ENCODE measurements at places on chromosomes 2 and 18.

DNA sequence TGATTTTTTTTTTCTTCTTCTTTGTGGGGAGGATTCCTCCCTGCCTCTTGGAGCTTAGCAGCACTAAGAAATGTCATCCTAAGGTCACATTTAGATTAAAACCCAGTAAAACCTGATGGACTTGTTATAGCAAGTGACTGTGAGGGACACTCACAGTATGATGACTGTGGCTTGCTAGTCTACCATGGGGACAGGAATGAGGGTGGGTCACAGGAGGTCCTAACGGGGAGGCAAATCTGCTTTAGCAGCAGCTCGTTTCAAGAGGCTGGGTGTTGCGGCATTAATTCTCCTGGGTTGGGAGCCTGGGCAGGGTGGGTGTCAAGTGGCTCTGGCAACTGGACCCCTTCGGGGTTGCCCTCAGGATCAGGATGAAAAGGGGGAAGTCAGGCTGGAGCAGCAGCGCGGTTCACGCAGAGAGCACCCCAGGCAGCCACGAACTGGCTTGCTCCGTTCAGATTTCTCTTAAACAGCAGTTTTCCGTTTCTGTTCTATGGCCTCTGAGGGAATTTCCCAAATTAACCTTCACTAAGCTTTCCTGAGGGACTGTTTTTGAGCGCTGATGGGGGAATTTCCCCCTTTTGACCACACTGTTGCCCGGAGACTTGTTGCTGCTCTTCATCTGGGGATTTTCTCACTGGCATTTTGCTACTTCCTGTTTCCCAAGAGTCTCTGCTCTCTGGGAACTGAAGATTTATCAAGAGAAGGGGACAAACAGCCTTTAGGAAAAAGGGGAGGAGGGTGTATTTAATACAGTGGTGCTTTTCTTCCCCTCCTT lies 59.8 kb upstream of the PELI1 start:
- H3K4me3 ChIP-seq: peak overlapping the region; percentile 23
- DNase-seq: no peak
- H3K27ac ChIP-seq: 0 out of 2 replicates have a peak overlapping the region, but pooled peaks have one; percentile 13
- no peaks in the 10 kb centered on the region for H3K36me3 ChIP-seq

GRCh38 chr2:85772019-85772745 lies 18.4 kb downstream of the ATOH8 start:
- no peak for DNase-seq
- H3K4me1 ChIP-seq: no peaks in the 10 kb centered on the region
- no peak overlapping the region for H3K4me3 ChIP-seq
- H3K36me3 ChIP-seq: no peaks in the 10 kb centered on the region

DNA sequence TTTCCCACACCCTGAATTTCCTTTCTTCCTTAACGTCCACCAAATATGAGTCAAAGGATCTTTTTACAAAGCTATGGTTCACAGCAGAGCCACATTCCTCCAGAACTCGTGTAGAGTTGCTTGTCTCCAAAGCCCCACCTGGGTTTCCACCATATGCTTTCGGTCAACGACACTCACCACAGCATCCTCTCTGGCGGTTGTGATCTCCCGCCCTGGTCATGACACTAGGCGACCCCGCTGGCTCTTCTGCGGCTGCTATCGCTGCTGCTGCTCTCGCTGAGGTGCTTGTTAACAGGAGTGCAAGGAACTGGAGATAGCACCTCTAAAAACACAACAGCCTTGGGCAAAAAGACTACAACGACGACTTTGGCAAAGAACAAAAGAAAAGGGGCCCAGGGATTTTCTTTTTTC lies 340 bp downstream of the SLC40A1 start:
- H3K4me3 ChIP-seq: no peak overlapping the region
- H3K36me3 ChIP-seq: no peaks in the 10 kb centered on the region
- H3K27me3 ChIP-seq: no peaks in the 10 kb centered on the region
- no peak for DNase-seq
- no peak overlapping the region for H3K27ac ChIP-seq

GRCh38 chr2:142682528-142682927 lies 194.9 kb upstream of the KYNU start:
- H3K27ac ChIP-seq: no peak overlapping the region
- no peak overlapping the region for H3K4me3 ChIP-seq
- H3K36me3 ChIP-seq: no peaks in the 10 kb centered on the region
- no peaks in the 10 kb centered on the region for H3K27me3 ChIP-seq
- DNase-seq: peak; percentile 56
- no peaks in the 10 kb centered on the region for H3K4me1 ChIP-seq

- H3K36me3 ChIP-seq: no peaks in the 10 kb centered on the region
- no peak overlapping the region for H3K27ac ChIP-seq
- DNase-seq: no peak
- H3K4me1 ChIP-seq: no peaks in the 10 kb centered on the region
- no peak overlapping the region for H3K4me3 ChIP-seq
Observed at GRCh38 chr2:163701399-163702195, 34.2 kb downstream of the FIGN start.

GRCh38 chr2:28343184-28343942 lies 49.3 kb upstream of the FOSL2 start:
- H3K36me3 ChIP-seq: no peaks in the 10 kb centered on the region
- H3K27me3 ChIP-seq: no peaks in the 10 kb centered on the region
- H3K4me1 ChIP-seq: no peaks in the 10 kb centered on the region
- H3K4me3 ChIP-seq: no peak overlapping the region

GRCh38 chr2:240136013-240136670 lies at the start of gene COPS9:
COPS9 (minus strand) TSS chr2:240136305; CDS start chr2:240136284, 21 bp downstream.
- peak; percentile 94 for DNase-seq
- peaks cover 6% of the 10 kb centered on the region for H3K36me3 ChIP-seq
- no peaks in the 10 kb centered on the region for H3K27me3 ChIP-seq

- H3K27me3 ChIP-seq: no peaks in the 10 kb centered on the region
- no peaks in the 10 kb centered on the region for H3K36me3 ChIP-seq
- no peak overlapping the region for H3K4me3 ChIP-seq
- no peaks in the 10 kb centered on the region for H3K4me1 ChIP-seq
- H3K27ac ChIP-seq: no peak overlapping the region
Observed at GRCh38 chr2:239853706-239854327, 171.3 kb downstream of the NDUFA10 start.

- H3K27me3 ChIP-seq: no peaks in the 10 kb centered on the region
- DNase-seq: no peak
- no peak overlapping the region for H3K27ac ChIP-seq
- no peak overlapping the region for H3K4me3 ChIP-seq
- no peaks in the 10 kb centered on the region for H3K36me3 ChIP-seq
Observed at GRCh38 chr18:12410081-12410481, 2.4 kb downstream of the PRELID3A start.

- H3K36me3 ChIP-seq: 0 out of 2 replicates have a peak, but pooled peaks cover 5% of the 10 kb centered on the region
- H3K4me1 ChIP-seq: peaks cover 42% of the 10 kb centered on the region
- peak overlapping the region; percentile 98 for H3K27ac ChIP-seq
Observed at GRCh38 chr2:24359129-24360049, 947 bp downstream of the ITSN2 start.

DNA sequence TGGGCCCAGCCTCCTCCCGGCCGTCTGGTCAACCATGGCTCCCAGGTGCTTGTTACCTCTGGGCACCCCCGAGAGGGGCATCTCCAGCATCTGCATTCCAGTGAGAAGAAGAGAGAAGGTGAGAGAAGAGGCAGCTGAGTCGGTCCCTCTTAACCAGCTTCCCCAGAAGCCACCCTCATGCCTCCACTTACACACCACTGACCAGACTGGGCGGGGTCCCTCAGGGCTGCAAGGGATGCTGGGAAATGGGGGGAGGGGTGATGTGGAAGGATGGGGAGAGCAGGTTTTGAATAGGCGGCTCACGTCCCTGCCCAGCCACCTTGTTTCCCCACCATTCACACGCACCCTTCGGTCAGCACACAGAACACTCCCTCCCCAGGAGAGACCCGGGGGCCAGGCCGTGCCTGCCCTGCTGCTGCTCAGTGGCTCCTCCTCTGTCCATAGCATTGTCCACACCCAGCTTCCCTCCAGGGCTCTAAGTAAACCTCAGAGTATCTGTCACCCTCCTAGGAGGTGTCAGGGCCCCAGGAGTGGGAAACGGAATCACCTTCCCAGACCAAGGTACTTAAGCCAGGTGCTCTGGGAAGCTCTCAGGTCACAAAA lies 34.7 kb downstream of the GBX2 start:
- H3K27me3 ChIP-seq: no peaks in the 10 kb centered on the region
- DNase-seq: no peak
- H3K27ac ChIP-seq: no peak overlapping the region
- H3K4me1 ChIP-seq: no peaks in the 10 kb centered on the region
- no peaks in the 10 kb centered on the region for H3K36me3 ChIP-seq

DNA sequence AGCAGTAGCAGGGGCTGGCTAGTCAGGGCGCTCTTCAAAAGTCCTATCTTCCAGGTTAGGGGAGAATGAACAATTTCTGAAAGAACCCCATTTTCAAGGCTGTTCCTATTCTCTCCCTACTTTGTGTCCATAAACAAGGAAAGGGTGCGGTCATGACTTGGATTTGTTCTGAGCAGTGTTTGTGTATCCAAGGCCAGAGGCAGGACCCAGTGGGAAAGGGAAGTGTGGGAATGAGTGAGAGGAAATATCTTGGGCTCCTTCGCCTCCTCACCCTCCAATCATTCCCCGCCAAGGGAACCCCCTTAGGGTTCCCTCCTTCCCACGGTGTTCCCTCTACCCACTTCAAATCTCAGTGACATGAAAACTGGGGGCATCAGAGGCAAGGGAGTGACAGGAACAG lies 25.5 kb upstream of the SPTBN1 start:
- H3K27me3 ChIP-seq: no peaks in the 10 kb centered on the region
- no peak overlapping the region for H3K4me3 ChIP-seq
- no peaks in the 10 kb centered on the region for H3K36me3 ChIP-seq
- H3K4me1 ChIP-seq: no peaks in the 10 kb centered on the region
- DNase-seq: no peak

- H3K27me3 ChIP-seq: no peaks in the 10 kb centered on the region
- H3K27ac ChIP-seq: no peak overlapping the region
- H3K4me1 ChIP-seq: no peaks in the 10 kb centered on the region
- no peaks in the 10 kb centered on the region for H3K36me3 ChIP-seq
- DNase-seq: no peak
Observed at GRCh38 chr2:9112079-9112721, 94.4 kb upstream of the ASAP2 start.

- no peaks in the 10 kb centered on the region for H3K4me1 ChIP-seq
- no peak overlapping the region for H3K4me3 ChIP-seq
- peaks cover 16% of the 10 kb centered on the region for H3K36me3 ChIP-seq
- peak; percentile 63 for DNase-seq
- no peaks in the 10 kb centered on the region for H3K27me3 ChIP-seq
Observed at GRCh38 chr2:230814616-230815015, 50.1 kb upstream of the ITM2C start.

DNA sequence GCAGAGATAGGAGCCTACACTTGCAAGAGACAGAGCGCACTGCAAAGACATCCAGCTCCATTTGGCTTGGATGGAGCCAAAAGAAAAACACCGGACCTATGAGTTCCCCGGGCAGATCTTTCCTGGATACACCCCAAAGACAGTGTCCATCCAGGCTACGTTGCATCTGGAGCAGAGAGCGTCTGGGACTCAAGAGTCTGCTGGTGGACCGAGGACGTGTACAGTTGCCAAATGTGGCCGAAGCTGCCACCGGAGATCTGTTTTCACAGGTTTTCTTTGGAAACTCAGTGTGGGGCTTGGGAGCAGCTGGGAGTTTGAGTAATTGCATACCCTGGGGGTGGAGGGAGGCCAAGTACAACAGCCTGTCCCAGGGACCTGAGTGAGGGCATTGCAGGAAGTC lies 192.3 kb upstream of the OSR1 start:
- DNase-seq: no peak
- H3K27me3 ChIP-seq: no peaks in the 10 kb centered on the region
- no peaks in the 10 kb centered on the region for H3K36me3 ChIP-seq
- no peak overlapping the region for H3K27ac ChIP-seq

DNA sequence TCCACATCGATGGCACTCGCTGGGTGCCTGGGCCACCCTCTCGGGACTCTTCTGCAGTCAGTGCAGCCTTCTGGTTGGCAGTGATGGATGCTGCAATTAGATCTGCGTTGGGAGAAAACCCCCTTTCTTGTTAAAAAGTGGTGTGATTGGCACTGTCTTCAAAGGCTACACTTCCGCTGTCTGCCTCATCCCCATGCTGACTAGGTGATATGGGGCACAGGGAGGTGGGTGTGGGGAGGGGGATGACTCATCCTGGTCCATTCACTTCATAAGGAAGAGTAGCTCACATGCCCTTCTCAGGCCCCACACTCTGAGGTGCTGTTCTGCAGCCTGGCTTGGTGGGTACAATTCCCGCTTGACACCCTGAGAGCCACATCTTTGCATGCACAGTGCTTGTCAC lies 77.4 kb downstream of the THNSL2 start:
- no peak overlapping the region for H3K4me3 ChIP-seq
- no peaks in the 10 kb centered on the region for H3K4me1 ChIP-seq
- H3K27me3 ChIP-seq: no peaks in the 10 kb centered on the region
- no peak overlapping the region for H3K27ac ChIP-seq

DNA sequence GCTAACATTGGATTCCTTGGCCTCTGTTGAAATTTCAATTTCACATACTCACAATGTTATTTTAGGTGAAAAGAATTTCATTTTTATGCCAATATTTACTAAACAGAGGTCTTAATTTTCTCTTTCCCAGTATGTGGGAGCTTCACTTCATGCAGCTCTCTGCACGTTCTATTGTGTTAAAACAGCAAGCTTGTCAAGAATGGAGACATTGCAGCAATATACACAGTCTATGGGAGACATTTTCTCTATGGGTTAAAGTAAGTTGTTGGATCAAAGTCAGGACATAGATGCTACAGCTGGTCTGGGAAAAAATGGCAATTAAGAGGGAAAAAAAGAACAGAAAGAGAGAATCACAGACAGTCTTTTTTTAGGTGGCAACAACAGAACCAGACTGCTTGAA lies 70.4 kb upstream of the ARHGAP15 start:
- no peak for DNase-seq
- no peak overlapping the region for H3K4me3 ChIP-seq
- H3K36me3 ChIP-seq: no peaks in the 10 kb centered on the region
- H3K4me1 ChIP-seq: no peaks in the 10 kb centered on the region
- no peak overlapping the region for H3K27ac ChIP-seq
- H3K27me3 ChIP-seq: no peaks in the 10 kb centered on the region

DNA sequence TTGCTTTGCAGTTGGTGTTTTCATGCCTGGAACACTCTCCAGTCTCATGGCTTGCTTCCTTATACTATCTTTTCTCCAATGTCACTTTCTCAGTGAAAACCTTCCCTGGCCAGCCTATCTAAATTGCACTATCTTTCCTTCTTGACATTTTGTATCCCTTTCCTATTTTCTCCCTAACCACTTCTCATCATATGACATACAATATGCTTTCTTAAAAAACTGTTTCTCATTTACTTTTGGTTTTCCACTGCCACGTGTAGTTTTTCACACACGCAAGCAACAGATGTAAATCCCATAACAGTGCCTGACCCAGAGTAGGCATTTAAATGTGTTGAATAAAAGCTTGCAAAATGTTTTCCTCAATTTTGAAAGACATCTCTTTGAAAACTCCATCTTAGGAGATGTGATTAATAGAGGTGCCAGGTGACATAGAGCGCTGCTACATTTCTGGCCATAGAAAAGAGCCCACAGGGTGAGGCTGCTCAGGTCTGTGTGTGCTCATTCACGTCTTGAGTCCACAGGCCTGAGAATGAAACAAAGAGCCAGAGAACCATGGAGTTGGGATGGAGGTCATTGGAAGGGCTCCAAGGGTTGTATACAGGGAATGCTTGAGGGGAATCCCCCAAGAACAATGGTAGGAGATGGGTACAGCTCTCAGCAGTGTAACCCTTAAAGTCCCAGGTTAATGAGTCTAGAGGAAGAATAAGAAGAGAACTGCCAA lies 12.7 kb downstream of the ZNF24 start:
- H3K4me1 ChIP-seq: no peaks in the 10 kb centered on the region
- H3K4me3 ChIP-seq: no peak overlapping the region
- no peaks in the 10 kb centered on the region for H3K27me3 ChIP-seq
- H3K27ac ChIP-seq: no peak overlapping the region
- H3K36me3 ChIP-seq: peaks cover 33% of the 10 kb centered on the region

Data from Karpas-422 (cell line).